ENCODE measurements at places on chromosomes 5 and 9.

DNA sequence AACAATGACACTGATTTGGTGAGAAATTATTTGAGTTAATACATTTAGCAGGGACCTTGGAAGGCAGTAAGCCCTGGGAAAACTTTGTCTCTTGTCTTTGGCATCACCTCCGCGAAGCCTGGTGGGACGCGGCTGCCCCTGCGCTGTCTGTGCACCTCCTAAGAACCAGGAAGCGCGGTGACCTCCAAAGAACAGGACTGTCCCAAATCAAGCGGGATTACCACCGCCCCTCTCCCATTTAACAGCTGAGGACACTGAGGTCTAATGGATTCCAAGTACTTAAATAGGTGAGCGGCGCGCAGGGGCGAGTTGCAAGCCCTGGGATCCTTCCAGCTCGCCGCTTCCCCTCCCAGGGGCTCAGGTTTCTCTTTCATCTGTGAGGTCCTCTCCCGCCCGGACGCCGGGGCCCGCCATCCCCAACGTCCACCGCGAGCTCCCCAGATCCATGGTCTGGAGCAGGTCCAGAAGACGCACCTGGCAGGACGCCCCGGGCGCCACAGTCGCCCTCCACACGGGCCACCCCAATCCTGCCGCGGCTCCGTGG is 432 bp downstream of the STARD4 start:
- no peak for DNase-seq

DNA sequence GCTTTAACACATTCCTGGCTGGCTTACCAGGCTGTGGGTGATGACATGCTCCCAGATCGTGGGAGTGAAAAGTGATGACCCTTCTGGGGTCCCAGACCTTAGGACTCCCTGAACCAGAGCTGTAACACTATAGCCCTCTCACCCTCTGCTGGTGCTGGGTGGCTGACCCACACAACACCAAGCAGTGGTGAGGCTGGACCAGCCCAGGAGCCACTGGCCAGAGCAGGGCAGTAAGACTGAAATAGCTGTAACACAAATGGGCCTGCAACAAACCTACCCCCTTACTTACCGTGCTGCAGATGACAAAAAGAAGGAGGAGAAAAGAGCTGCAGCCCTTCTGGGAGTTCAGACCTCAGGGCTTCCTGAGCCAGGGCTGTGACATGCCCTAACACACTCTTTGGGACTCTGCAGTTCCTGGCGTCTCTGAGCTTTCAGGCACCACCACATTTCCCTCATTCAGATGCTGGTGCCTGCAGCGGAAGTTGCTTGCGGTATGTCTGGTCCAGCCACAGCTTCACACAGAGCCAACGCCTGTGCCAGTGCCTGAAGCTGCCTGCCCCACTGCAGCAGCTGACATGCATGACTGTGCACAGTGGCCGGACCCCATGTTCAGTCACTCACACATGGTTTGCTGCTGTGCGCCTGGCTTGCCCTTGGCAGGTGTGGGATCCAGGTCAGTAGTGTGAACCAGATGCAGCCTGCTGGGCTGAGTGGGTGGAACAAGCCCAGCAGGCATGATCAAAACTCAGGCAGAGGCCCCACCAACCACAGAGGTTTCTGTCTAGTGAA is 1247.4 kb downstream of the EFNA5 start:
- no peak for DNase-seq

DNA sequence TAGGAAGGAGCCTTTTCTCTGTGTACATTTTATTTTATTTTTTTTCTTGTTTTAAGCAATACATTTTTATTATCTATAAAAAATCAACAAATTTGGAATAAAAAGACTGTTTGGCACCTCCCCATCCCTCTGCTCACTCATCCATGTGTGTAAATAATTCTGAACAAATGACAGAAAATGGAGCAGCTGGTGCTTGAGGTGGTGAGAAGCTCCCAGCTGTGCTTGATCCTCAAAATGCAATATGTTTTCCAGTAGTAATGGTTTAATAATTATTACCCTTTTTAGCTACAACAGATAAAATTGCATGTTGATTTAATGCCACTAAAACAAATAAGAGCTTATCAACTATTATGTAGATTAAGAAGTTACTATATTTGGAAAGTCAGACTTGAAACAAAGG is 132.5 kb downstream of the CDH18 start:
- no peak for DNase-seq

DNA sequence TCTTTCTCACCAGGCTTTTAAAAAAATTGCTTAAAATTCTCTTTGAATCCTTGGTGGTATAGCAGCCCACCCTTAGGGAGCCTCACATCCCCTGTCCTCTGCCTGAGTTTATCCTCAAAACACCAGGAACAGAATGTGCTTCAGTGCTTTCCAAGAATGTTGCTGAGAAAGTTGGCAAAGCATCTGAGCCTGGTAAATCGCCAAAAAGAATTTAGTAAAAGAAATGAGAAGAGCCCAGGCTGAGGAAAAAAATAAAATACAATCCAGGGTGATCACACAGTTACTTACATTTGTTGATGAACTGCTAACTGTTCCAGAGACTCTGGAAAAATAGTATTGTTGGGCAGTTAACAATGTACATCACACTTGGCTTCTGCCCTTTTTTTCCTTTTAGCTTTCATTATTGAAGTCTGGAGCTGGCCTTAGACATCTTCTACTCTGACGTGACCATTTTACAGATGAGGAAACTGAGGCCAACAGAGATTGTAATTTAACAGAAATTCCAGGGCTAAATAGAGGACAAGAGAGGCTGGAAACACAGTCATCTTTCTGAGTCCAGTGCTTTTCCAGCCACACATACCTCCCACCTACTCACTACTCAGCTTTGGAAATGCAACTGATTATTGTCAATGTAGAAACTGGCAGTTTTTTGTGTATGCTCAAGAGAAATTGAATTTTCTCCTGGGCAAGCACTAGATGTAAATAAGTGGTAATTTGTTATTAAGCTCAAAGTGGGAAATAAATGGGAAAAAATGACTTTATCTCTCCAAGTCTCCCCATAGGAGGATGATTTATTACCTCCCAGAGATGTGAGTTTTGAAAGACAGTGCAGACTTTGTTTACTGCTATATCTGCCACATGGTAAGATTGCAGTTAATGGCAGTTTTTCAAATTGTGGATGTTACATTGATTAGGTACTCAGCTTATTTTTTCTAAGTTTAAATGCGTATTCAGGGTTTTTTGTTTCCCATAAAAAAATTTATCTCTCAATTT is 86.7 kb upstream of the ALDH1A1 start:
- no peak for DNase-seq

DNA sequence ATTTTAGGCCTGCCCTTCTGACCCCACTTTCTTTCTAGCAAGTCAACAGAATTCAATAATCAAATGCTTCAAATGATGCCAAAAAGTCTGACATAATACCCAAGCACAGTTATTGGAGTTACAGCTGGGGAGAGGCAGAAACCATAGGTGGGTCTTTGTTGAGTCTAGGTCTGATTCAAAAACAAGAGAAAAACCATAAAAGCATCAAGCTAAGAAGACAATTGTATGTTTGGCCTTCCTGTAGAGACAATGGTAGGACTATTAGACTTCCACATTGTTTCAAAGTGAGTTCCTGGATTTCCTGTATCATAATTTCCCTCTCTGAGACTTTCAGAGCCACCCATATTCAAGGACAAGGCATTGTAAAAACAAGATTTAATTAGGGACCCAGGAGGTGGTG is 16.8 kb upstream of the CCDC192 start:
- no peak for DNase-seq

DNA sequence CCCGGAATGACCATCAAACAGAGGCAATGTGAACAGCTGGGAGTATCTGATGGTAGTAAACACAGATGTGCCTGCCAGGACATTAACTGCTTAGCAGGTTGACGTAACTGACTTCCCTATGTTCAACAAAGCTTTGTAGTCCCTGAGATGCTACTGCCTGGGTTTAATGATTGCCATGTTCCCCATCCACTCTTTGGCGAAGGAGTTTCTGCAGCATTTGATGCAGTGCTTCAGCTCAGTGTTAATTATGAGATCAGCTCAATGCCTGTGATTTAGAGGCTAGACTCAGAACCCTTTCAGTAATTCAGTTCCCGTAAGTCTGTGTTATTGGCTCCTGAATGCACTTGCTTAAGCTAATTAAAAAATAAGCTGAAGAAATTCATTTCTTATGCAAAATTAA is 547.3 kb upstream of the ZNF608 start:
- no peak for DNase-seq

DNA sequence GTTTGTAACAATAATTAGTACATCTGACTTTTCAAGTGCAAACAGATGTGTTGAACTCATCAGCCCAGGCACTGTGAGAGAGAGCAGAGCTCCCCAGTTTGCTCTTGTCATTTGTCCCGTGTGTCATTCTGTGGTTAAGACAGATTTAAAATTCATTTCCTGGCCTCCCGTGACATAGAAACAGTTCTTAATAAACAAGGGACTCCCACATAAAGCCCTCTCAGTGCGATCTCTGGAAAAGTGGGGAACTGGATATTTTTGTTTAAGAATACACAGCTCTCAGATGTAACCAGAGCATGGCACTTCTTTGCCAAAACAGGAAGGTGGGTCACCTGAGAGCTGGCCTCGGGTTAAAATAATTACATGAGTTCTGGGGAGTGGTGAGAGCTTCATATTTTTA is 58.6 kb downstream of the PRKACG start:
- DNase-seq: no peak

DNA sequence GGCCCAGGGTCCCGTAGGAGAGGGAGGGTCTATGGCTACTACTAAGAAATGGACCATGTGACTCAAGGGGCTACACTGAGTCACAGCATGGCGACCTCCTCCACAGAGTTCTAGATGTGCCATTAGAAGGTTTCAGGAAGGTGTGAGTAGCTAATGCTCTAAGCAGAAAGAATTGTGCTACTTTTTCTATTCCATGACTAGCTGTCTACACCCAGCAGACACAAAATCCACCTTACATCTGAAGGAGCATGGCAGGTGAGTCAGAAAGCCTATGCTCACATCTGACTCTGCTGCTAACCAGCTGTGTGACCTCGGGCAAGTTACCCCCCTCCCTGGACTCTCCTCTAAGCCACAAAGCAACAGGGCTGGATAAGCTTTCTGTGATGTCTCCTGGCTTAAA is 14.4 kb upstream of the MEIKIN start:
- DNase-seq: no peak
